Aorta (tissue), 5 donors: ENCODE measurements at places on chromosomes 5 and 9. TPM values are rescaled to one million over a fixed set of nuclear protein-coding genes. Genes with fewer than 3 reads are reported as not detected.
A peak's percentile ranks its signal among the peaks of the same experiment; 100 is the strongest.

The SLCO6A1 gene
- total RNA-seq = not detected

The PCDHB3 gene
- total RNA-seq = 2.9 TPM

The IRX2 gene
- not detected for total RNA-seq

The FLT4 gene
- 22.1 TPM for total RNA-seq

DNA sequence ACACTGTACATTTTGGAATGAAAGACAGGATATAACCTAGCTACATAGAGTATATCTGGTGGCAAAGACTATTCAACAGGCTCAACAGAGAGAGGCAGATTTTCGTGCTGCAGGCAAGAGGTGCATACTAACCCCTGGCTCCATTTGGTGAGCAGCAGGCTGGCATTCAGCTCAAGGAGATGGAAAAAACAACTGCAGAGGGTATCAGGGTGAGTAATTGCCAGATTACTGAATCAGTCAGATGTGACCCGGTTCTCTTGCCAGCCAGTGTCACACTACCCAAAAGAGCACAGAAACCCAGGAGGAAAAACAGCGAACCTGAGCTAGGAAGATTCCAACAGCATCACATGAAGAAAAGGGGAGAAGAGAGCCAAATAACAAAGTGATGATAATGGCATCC lies 130.4 kb upstream of the PRLR start:
- DNase-seq = no peak
- no peaks in the 10 kb centered on the region for H3K36me3 ChIP-seq
- no peak overlapping the region for H3K4me3 ChIP-seq
- H3K27me3 ChIP-seq = peaks cover 1% of the 10 kb centered on the region

DNA sequence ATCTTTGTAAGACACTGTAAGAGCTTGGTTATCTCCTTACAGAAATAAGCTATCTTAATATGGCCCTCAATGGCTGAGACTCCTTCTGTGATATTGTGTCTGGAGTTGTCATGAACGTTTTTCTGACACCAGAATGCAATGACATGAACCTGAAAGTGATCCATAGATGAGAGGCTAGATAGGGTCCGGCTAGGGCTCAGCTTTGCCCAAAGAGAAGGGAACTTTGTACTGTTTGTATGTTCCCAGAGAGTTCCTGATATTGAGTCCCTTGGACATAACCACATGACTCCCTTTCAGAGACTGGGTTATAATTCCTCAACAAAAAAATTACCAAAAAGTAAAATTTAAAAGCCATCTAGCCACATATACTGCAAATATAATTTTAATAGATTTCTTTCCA lies 575.8 kb upstream of the CLINT1 start:
- no peaks in the 10 kb centered on the region for H3K27me3 ChIP-seq
- no peak overlapping the region for H3K27ac ChIP-seq
- no peaks in the 10 kb centered on the region for H3K4me1 ChIP-seq
- DNase-seq = no peak
- H3K4me3 ChIP-seq = no peak overlapping the region
- no peaks in the 10 kb centered on the region for H3K36me3 ChIP-seq

GRCh38 chr9:2303056-2303455 lies 287.9 kb downstream of the SMARCA2 start:
- H3K27ac ChIP-seq = no peak overlapping the region
- no peaks in the 10 kb centered on the region for H3K27me3 ChIP-seq
- H3K4me3 ChIP-seq = no peak overlapping the region
- DNase-seq = no peak

DNA sequence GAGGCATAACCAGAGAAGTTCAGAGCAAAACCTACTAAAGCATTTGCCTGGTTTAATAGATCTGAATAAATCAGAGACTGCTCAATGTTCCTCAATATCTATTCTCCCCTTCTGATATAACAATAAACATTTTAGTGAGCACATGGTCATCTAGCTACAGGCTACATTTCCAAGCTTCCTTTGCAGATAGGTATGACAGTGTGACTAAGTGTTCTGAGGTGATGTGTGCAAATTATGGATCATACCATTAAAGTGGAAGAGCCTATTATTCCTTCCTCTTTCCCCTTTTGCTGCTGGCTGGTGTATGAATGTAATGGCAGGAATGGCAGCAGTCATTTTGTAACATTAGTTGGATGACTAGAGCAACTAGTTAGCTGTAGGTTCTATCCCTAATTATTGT lies 285.8 kb upstream of the RASA1 start:
- no peaks in the 10 kb centered on the region for H3K27me3 ChIP-seq
- DNase-seq = no peak
- no peak overlapping the region for H3K4me3 ChIP-seq
- H3K36me3 ChIP-seq = no peaks in the 10 kb centered on the region

- H3K4me3 ChIP-seq = no peak overlapping the region
- no peak overlapping the region for H3K27ac ChIP-seq
- H3K4me1 ChIP-seq = no peaks in the 10 kb centered on the region
- DNase-seq = no peak
Observed at GRCh38 chr9:35274993-35275392, 113.2 kb downstream of the UNC13B start.

GRCh38 chr5:78367318-78367991 lies 7.0 kb downstream of the SCAMP1 start:
- H3K27ac ChIP-seq = no peak overlapping the region
- H3K27me3 ChIP-seq = no peaks in the 10 kb centered on the region
- H3K4me3 ChIP-seq = no peak overlapping the region
- H3K36me3 ChIP-seq = no peaks in the 10 kb centered on the region

GRCh38 chr9:108184941-108185340 lies 670.8 kb downstream of the ACTL7B start:
- H3K4me3 ChIP-seq = no peak overlapping the region
- no peak overlapping the region for H3K27ac ChIP-seq
- peaks cover 3% of the 10 kb centered on the region for H3K4me1 ChIP-seq

DNA sequence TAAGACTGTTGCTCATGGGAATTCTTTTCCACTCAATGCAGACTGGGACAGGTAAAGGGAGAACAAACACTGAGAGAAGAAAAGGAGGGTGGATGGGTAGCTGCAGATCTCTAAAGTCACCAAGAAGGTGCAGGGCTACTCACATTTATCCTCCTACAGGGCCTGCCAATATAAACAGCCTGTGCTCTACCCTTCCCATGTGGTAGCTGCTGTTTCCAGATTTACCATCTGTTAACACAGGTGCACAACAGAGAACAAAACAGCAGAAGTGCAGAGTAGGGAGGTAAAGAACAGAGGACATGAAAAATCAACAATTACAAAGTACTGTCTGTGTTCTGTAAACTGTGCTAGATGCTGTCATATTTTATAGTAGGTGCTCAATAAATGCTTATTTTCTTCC lies 26.0 kb downstream of the JAKMIP2 start:
- no peak overlapping the region for H3K27ac ChIP-seq
- no peaks in the 10 kb centered on the region for H3K27me3 ChIP-seq
- H3K4me3 ChIP-seq = no peak overlapping the region
- H3K4me1 ChIP-seq = no peaks in the 10 kb centered on the region
- DNase-seq = no peak
- no peaks in the 10 kb centered on the region for H3K36me3 ChIP-seq

The EGR1 gene
- total RNA-seq = 669 TPM

DNA sequence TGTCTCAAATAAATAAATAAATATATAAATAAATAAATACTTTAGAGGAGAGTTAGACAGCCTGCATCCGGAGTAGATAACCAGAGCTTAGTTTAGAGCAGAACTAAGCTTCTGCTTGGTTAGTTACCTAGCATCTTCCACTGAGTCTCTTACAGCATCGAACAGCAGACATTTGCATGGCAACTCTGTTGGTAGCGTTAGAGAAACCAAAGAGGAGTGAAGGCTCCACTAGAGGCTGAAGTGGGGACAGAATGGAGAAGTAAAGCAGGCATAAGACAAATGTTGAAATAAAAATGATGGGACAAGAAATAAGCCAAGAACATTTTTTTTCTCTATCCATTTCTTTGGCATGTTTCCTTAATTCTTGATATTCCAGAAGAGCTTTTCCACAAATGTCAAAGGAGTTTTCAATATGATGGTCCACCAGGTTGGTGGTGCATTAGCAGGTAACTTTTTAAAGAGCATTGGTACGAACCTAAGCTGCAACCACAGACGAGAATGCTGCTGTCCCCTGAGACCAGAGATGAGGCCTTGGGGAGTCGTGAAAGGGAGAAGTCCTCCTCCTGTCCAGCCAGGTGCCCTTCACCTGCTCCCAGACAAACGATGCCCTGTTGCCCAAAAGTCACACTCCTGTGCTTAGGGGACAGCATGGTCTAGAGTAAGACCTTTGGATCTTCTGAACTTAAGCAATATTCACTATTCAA lies 438.3 kb downstream of the DIRAS2 start:
- H3K4me3 ChIP-seq = no peak overlapping the region
- no peaks in the 10 kb centered on the region for H3K36me3 ChIP-seq
- no peak for DNase-seq
- no peaks in the 10 kb centered on the region for H3K27me3 ChIP-seq

GRCh38 chr5:67066815-67067214 lies 129.8 kb downstream of the CD180 start:
- H3K27ac ChIP-seq = no peak overlapping the region
- no peak for DNase-seq
- H3K27me3 ChIP-seq = no peaks in the 10 kb centered on the region
- no peaks in the 10 kb centered on the region for H3K4me1 ChIP-seq
- H3K4me3 ChIP-seq = no peak overlapping the region

DNA sequence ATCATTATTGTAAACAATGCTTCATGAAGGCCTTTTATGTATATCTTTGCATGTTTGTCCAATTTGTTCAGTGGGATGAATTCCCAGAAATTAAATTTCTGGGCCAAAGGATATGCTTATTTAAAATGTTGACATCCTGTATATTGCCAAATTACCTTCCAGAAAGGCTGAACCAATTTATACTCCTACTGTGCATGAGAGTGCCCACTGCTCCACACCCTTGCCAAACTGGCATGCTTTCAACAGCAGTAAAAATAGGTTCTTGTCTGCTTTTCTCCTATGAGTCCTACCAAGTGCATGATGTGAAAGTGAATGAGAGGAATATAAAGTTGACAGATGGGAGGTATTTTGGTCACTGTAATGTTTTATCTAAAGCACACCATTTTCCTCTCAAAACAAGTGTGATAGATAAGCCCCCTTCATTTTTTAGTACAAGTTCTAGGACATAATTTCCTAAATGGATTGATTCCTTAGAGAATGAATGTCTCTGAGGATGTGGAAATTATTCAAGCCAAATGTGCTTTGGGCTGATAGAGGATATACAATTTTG lies 70.5 kb upstream of the ERBIN start:
- no peak overlapping the region for H3K4me3 ChIP-seq
- H3K27me3 ChIP-seq = no peaks in the 10 kb centered on the region
- no peaks in the 10 kb centered on the region for H3K36me3 ChIP-seq
- H3K27ac ChIP-seq = no peak overlapping the region
- DNase-seq = no peak

The ADGRD2 gene
- total RNA-seq = not detected

GRCh38 chr5:88816195-88816594 lies 66.8 kb downstream of the MEF2C start:
- no peak overlapping the region for H3K4me3 ChIP-seq
- DNase-seq = no peak
- no peaks in the 10 kb centered on the region for H3K36me3 ChIP-seq

GRCh38 chr9:82490019-82490499 lies 501.5 kb downstream of the SPATA31D1 start:
- no peaks in the 10 kb centered on the region for H3K4me1 ChIP-seq
- no peak overlapping the region for H3K27ac ChIP-seq
- no peaks in the 10 kb centered on the region for H3K36me3 ChIP-seq
- DNase-seq = no peak

DNA sequence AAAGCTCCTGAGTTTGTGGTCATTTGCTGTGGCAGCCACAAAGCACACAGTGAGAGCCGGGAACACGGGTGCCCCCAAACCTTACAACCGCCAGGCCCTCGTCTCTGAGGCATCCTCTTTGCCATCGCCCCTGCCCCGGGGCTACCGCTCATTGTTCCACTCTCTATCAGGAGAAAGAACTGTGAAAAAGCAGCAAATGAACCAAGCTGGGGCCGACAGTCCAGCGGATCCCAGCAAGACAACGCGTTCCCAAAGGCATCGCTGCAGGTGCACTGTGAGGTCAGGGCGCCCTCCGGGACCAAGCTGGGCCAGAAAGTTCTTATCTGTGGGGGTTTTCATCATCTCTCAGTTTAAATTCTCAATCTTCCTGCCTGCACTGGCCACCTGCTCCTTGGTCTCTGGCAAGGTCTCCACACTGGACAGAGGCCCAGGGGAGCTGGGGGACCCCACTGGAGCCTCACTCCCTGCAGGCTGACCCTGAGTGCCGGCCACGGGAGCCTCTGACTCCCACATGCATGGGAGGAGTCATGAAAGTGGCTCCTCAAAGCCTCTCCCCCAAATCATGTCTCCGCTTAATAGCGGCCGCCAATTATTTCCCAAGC lies 32.1 kb downstream of the VAV2 start:
- peak; percentile 72 for DNase-seq
- no peaks in the 10 kb centered on the region for H3K36me3 ChIP-seq
- H3K27me3 ChIP-seq = no peaks in the 10 kb centered on the region

DNA sequence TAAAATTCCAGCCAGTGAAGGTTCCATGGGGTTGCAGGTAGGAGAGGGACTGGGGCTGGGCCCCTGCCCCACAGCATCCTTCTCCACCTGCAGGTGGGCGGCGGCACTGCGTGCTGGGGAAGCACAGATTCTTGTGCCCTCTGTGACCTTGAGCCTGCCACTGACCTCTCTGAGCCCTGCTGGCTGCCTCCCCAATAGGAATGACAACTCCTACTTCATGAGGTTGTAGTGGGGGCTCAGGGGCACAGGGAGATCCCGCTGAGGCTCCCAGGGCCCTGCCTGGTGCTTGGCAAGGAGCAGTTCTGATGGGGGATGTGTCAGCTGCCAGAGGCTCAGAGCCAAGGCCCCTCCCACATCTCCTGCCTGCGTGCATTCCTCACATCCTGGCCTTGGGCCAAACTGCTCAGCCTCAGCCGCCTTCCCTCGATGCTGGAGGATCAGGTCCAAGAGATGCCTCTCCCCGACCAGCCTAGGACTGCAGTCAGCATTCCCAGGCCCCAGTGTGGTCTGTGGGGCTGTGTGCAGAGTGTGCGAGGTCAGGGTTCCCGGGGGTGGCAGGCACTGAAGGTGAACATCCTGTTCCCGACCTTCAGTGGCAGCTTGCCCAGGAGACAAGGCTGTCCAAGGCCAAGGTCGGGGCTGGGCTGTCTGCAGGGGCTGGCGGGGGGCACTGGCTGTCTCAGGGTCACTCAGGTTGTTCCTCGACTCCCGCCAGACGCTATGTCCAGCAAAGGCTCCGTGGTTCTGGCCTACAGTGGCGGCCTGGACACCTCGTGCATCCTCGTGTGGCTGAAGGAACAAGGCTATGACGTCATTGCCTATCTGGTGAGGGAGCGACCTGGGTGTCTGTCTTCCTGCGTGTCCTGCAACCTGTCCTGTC lies 7.0 kb downstream of the ASS1 start:
- H3K4me1 ChIP-seq = no peaks in the 10 kb centered on the region
- H3K36me3 ChIP-seq = no peaks in the 10 kb centered on the region
- no peak overlapping the region for H3K4me3 ChIP-seq
- no peak overlapping the region for H3K27ac ChIP-seq

The QSOX2 gene
- total RNA-seq = 6.8 TPM

GRCh38 chr9:77543131-77543822 lies 104.8 kb downstream of the GNA14 start:
- no peak overlapping the region for H3K4me3 ChIP-seq
- H3K4me1 ChIP-seq = no peaks in the 10 kb centered on the region
- DNase-seq = no peak
- no peaks in the 10 kb centered on the region for H3K27me3 ChIP-seq
